Neural progenitor cell (in vitro differentiated cells): ENCODE measurements at places on chromosomes 7 and 10. TPM values are rescaled to one million over a fixed set of nuclear protein-coding genes. Genes with fewer than 3 reads are reported as not detected.
A peak's percentile ranks its signal among the peaks of the same experiment; 100 is the strongest.

GIMAP1 gene
- not detected in 2 replicates for total RNA-seq

RBP3 gene
- total RNA-seq, result not detected in 2 replicates

GRM3 gene
- total RNA-seq, result 13.6 and 22.2 TPM in 2 replicates

GRCh38 chr10:119608316-119609155 lies 11.8 kb upstream of the TIAL1 start:
- H3K4me1 ChIP-seq, result no peaks in the 10 kb centered on the region
- peak; percentile 63 for DNase-seq
- no peaks in the 10 kb centered on the region for H3K27me3 ChIP-seq
- H3K27ac ChIP-seq, result no peak overlapping the region

GRCh38 chr10:60998932-60999331 lies 54.9 kb upstream of the RHOBTB1 start:
- H3K27ac ChIP-seq, result no peak overlapping the region
- H3K27me3 ChIP-seq, result peaks cover 44% of the 10 kb centered on the region
- no peak overlapping the region for H3K4me3 ChIP-seq
- no peaks in the 10 kb centered on the region for H3K36me3 ChIP-seq
